Lower lobe of right lung (tissue), 2 donors: ENCODE measurements at places on chromosomes 13 and 19. TPM values are rescaled to one million over a fixed set of nuclear protein-coding genes. Genes with fewer than 3 reads are reported as not detected.

ZNF729 gene
- not detected for total RNA-seq

- H3K4me1 ChIP-seq = no peaks in the 10 kb centered on the region
- H3K4me3 ChIP-seq = no peak overlapping the region
- no peaks in the 10 kb centered on the region for H3K27me3 ChIP-seq
- no peak for DNase-seq
- no peak overlapping the region for H3K27ac ChIP-seq
- peaks cover 81% of the 10 kb centered on the region for H3K36me3 ChIP-seq
Measured at GRCh38 chr13:98900442-98900841, 77.4 kb downstream of the DOCK9 start.

CACNG8 gene
- 0.21 TPM for total RNA-seq

- H3K36me3 ChIP-seq = no peaks in the 10 kb centered on the region
- DNase-seq = no peak
- H3K27ac ChIP-seq = no peak overlapping the region
- no peaks in the 10 kb centered on the region for H3K4me1 ChIP-seq
- H3K4me3 ChIP-seq = no peak overlapping the region
Measured at GRCh38 chr13:35260316-35260715, 216.2 kb downstream of the MAB21L1 start.

CEACAM20 gene
- total RNA-seq = 0.30 TPM

ZNF229 gene
- total RNA-seq = 2.8 TPM

GRCh38 chr19:49553451-49554271 is 25.9 kb downstream of the RCN3 start:
- DNase-seq = no peak
- peaks cover 40% of the 10 kb centered on the region for H3K36me3 ChIP-seq
- H3K4me3 ChIP-seq = no peak overlapping the region

DNA sequence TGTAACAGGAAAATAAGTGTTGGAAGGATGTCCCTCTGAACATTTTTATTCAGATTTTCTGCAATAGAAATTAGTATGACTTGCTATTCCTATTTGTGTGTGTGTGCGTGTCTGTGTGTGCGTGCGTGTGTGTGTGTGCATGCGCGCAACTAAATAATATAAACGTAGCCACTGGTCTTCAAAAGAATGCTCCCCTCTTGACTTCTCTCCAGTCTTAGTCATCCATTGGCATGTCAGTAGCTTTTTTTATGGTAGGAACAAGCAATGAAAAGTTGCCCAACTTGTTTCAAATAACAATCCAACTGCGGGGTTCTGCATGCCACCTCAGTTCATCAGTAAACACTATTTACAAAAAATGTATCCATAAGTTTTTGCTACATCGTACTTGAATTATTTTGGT is 249.6 kb downstream of the GPC6 start:
- H3K4me1 ChIP-seq = no peaks in the 10 kb centered on the region
- no peak overlapping the region for H3K4me3 ChIP-seq
- no peaks in the 10 kb centered on the region for H3K36me3 ChIP-seq
- H3K27me3 ChIP-seq = no peaks in the 10 kb centered on the region

FCER2 gene
- total RNA-seq = 0.50 TPM
